Right lung (tissue), 10 donors: ENCODE measurements at places on chromosomes 4 and X. TPM values are rescaled to one million over a fixed set of nuclear protein-coding genes. Genes with fewer than 3 reads are reported as not detected.

GRCh38 chrX:108312011-108312410 lies 126.2 kb downstream of the COL4A6 start:
- DNase-seq, result no peak

DNA sequence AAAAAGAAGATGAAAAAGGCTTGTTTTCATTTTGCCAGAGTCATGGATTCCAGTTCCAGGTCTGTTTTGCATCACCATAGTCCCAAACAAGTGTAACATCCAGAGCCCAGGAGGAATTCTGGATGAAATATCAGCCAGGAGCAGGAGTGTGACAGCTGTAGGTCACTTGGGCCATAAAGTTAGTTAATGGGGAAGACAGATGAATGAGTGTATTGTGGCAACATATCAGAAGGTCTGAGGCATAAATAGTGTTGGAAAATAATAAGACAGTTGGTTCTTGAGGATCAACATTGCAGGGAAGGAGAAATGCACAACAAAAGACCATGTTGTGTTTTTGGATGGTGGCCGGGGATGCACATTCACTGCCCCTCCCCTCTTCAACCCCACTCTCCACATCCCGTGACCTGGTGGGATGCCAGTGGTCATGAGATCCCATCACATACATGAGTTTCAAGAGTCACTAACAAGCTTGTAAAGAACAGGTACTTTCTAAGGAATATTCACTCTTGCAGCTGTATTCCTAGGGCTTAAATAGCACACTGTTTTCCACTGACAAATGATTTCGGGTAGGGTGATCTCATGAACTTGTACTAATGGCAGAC lies 83.1 kb upstream of the IGFBP7 start:
- no peak for DNase-seq

DNA sequence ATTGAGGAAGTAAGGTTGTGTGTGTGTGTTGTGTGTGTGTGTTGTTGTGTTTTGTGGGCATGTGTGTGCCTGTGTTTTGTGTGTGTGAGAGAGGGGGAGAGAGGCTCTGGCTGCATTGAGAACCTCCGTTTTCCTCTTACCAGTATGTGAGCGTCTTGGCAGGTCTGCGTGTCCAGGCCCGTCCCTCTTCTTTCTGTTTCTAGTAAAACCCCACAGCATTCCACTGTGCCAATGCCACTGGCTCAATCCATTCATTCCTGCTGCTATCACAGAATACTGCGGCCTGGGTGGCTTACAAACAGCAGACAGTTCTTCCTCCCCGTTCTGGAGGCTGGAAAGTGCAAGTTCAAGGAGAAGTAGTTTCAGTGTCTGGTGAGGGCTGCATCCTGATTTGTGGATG lies 15.5 kb upstream of the HTRA3 start:
- no peak for DNase-seq

GRCh38 chr4:183632689-183633088 lies 26.3 kb downstream of the RWDD4 start:
- DNase-seq, result no peak

DNA sequence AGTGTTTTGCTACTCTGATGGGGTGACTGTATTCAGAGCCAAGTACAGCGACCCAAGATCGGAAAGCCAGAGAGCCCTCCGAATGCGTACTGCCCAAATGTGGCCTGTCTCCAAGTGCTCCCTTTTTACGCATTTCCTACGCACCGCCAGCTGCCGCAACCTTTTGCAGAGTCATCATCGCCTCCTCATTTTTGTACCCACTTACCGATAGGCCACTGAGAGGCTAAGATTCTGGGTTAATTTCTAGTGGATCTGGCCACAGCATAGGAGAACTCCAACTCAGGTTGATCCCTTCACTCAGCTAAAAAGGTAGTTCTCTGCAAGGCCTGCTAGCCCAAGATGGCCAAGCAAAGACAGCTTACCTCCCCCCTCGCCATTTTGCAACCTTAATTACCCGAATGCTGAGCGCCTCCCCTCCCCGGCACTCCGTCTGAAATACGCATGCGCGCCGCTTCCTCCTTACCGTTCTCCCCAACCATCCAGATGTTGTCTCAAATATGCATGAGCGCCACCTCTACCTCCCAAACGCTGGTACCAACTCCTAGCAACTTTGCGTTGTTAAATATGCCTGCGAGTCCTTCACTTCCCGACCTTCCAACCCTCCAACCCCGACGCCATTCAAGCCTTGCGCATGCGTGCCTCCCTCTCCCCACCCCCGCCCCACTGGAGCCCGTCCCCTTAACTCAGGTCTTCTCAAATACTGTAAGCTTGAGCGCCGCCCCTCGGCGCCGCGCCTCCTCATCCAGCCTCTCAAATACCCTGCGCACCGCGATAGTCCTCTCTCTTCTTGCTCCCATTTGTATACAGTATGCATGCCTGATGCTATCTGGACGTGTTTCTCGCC lies 11.8 kb upstream of the ZCCHC13 start:
- peak; percentile 89 for DNase-seq

DNA sequence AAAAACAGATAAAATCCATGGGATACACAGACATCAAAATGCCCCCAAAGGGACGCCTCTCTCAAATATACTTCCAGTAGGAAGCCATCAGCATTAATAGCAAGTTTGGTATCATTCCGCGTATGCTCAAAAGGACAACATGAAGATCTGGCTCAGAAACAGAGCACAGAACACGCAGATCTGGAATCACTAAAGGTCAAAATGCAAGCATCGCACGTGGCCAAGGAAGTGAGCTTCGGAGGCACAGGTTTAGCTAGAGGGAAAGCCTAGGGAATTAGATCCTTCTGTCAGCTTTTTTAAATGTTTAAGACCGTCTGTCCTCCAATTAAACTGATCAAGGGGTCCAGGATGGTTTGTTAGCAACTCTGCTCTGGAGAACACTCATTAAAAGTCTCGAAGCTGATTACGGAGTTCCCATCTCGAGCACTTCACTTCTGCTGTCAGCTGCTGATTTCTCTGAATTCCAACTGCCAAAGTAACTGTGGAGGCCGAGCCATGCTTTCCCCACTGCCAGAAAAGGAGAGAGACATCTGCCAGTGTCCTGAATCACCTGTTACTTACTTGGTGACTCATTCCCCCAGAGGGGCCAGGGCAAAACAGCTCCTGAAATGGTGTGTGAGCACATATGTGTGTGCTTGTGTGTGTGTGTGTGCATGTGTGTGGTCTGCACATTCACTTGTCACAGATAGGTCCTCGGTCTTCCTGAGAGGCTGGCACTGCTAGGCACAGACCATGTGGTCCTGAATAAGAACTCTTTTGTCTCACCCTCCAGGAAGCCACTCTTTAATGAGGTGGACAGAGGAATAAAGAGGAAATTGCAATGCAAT lies 177.7 kb upstream of the PPARGC1A start:
- no peak for DNase-seq

- DNase-seq, result no peak
Measured at GRCh38 chr4:100083289-100083688, 107.0 kb downstream of the DDIT4L start.

DNA sequence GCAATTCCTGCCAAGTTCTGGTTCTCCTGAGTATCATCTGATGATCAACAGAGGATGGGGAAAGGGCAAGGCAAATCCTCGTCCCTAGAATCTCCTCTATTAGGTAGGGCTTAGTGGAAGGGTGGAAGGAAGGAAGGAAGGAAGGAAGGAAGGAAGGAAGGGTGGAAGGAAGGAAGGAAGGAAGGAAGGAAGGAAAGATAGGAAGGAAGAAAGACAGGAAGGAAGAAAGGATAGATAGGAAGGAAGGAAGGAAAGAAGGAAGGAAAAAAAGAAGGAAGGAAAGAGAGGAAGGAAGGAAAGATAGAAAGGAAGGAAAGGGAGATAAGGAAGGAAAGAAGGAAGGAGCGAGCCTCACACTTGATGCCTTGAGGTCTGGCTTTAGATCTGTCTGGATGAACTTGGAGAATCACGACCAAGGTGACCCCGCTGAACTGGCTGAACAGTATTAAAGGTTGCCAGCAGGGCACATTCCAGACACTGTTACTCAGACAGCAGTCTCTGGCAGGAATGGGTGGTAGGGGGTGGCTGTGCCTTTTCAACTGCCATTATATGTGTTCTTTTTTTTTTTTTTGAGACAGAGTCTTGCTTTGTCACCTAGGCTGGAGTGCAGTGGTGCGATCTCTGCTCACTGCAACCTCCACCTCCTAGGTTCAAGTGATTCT lies 57.1 kb downstream of the MAP7D2 start:
- DNase-seq, result no peak

GRCh38 chr4:165684177-165684805 lies 188.7 kb upstream of the TLL1 start:
- no peak for DNase-seq

DNA sequence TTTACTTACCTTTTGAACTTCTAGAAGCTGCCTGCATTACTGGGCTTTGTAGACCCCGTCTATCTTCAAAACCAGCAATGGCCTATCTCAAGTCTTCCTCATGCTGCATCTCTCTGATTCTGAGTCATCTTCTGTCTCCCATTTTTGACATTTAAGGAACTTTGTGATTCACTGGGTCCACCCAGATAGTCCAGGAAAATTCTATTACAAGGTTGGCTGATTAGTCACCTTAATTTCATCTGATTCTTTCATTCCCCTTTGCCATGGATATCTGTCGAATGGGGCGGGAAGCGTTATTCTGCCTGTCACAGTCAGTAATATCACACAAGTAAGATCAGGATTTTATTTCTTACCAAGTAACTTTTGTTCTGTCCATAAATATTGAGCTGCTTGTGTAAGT lies 618.0 kb downstream of the CCSER1 start:
- DNase-seq, result no peak

GRCh38 chrX:69538321-69538876 lies 34.3 kb downstream of the NALF2 start:
- DNase-seq, result peak; percentile 60

DNA sequence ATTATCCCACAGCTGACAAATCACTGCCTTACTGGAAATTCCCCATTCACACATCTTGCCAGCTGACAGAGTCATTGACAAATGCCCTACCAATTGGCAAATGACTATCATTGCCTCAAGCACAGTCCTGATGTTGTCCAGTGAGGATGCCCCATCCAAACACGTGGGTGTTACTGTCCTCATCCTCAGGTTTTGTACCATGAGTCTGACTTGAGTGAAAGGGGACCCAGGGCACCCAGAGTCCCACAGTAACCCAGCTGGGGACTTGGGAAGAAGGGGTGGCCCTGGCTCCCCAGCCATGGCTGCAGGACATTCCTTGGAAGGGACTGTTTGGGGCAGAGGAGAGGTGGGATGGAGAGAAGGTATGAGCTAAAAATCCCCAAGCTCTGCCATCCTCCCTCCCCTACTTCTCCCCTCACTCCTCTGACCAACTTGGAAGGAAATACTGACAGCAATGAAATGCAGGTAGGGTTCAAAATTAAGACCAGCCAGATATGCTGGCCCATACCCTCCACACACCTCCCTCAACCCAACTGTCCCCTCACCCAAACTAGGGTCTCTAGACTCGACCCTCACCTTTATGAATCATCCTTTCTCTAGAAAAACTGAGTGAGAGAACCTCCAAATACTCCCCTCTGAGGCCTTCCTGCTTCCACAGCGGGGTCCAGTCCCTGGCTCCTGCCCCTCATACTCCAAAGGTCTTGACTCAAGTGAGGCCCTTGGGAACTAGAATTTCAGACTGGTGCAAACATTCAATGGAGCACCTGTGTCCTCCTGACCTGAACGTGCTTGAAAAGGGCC lies 5.1 kb downstream of the TIMP1 start:
- DNase-seq, result no peak

DNA sequence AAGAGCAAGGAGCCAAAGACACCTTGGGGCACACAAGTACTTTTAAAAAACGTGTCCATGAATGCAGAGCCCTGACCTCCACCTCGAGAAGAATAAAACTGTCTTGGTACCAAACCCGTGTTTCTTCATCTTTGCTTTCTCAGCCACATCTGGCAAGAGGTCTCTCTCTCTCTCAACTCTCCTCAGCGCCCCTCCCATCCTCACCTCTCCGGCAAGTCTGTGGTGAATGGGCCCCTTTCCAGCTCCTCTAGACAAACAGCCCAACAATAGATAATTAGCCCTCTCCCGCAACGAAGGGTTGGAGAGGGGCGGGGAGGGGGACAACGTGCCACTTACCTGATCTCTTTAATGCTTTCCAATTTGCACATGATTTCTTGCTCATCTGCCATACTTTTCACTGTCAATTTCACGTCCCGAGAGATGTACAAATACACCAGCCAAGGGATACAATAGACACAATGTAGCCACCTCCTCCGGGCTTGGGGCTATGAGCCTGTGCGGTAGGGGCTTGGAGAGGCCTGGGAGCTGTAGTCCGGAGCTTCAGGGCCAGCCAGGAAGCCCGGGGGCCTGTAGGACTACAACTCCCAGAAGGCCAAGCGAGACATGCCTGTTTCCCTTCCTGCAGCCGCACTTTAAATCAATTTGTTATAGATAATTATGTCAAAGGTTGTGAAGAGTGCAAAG lies at the start of gene ZC4H2:
TSS of gene ZC4H2 (minus strand) at position 462 of the 684 bp plus-strand sequence. CDS start at position 389, 73 bp downstream.
- peak; percentile 55 for DNase-seq

- no peak for DNase-seq
Measured at GRCh38 chr4:87853891-87854290, 21.1 kb downstream of the MEPE start.

DNA sequence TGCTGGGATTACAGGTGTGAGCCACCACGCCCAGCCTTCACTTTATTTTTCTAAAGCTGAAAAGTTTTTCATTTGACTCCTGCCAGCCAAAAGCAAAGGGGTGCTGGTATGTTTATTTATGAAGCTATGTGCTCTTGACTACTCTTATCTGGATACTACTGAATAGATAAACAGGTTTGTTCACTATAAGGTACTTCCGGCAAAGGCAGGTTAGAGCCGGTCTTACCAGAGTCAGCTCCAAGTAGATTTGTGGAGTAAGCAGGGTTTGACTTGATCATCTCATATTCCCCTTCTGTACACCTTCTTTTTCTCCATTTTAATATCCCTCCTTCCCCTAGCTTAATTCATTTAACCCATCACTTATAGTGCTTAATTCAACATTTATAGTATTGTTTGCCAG lies 175.4 kb upstream of the MBNL3 start:
- DNase-seq, result no peak

The TKTL2 gene
- not detected for polyA plus RNA-seq

The ETDA gene
- 0.50 TPM for polyA plus RNA-seq

The S100G gene
- polyA plus RNA-seq, result not detected

The DRP2 gene
- 1.9 TPM for polyA plus RNA-seq

The CD38 gene
- polyA plus RNA-seq, result 1.2 TPM

The TIGD4 gene
- polyA plus RNA-seq, result 1.6 TPM

The RAB9B gene
- 3.3 TPM for polyA plus RNA-seq

The GLUD2 gene
- 2.9 TPM for polyA plus RNA-seq
